ENCODE measurements at places on chromosomes 7 and 10.

- no peak for DNase-seq
Observed at GRCh38 chr7:94043299-94043698, 39.1 kb upstream of the BET1 start.

DNA sequence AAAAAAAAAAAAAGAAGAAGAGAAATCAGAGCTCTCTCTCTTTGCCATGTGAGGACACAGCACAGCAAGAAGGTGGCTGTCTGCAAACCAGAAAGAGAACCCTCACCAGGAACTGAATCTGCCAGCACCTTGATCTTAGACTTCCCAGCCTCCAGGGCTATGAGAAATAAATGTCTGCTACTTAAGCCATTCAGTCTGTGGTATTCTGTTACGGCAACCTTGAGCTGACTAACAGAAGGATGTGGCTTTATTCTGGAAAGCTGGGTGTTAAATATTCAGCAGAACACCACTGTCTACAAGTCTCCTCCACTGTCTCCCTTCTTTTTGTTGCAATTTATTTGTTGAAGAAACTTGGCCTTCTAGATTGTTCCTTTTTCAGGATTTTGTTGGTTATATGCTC, 5.0 kb downstream of the COL26A1 start:
- DNase-seq = no peak

DNA sequence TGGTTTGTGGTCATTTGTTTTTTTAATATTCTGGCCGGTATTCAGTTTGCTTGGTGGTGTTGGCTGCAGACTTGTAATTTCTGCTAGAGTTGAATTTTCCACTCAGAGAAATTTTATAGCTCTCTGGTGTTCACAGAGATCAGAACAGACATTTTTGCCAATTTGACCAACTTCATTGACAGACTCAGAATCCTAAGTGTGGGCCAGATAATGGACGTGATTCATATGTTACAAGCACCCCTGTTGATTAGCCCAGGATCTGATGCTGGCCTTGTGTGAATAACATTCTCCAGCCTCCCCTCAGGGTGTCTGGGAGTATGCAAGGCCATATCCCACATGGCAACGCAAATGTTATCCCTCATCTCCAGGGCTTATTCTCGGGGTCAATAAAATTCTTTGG, 283.8 kb downstream of the C7orf25 start:
- DNase-seq = no peak

DNA sequence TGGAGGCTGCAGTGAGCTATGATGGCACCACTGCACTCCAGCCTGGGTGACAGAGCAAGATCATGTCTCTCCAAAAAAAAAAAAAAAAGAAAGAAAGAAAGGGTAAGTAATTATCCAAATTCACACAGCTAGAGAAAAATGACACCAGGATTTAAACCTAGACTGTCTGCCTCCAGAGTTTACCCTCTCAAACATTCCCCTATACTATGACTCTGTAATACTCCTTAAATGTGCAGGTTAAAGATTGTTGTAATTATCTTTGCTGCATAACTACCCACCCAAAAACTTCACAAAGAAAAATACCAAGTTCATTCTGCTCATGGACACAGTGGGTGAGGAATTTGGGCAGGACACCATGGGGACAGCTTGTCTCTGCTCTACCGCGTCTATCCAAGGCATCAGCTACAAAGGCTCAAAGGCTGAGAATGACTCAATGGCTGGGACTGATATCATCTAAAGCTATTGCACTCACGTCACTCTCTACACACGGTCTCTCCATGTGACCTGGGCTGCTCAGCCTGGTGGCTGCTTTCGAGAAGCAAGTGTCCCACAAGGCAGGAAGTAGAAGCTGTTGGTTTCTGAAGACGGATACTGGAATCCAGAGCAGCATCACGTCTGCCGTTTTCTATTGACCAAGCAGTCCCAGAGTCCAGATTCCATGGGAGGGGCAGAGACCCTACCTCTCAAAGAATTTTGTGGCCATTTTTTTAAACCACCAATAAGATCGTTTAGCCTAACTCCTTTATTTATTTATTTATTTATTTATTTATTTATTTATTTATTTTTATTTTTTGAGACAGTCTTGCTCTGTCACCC, 185.7 kb upstream of the AUTS2 start:
- DNase-seq = peak; percentile 27

GRCh38 chr10:29470355-29470705, 164.4 kb downstream of the SVIL start:
- DNase-seq = no peak

DNA sequence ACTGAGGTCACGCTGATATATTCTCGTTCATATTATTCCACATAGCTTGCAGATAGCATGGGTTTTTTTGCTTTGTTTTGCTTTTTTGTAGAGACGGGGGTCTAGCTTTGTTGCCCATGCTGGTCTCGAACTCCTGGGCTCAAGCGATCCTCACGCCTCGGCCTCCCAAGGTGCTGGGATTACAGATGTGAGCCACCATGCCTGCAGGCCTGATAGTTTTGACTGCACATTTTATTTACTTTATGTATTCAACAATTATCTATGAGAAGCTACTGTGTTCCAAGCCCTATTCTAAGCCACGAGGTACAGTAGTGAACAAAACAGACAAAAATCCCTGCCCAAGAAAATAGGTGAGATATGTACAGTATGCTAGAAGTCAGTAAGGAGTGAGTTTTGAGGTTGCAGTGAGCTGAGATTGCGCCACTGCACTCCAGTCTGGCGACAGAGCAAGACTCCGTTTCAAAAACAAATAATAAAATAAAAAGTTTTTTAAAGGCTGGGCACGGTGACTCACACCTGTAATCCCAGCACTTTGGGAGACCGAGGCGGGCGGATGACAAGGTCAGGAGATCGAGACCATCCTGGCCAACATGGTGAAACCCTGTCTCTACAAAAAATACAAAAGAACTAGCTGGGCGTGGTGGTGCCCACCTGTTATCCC, 1.3 kb upstream of the YWHAG start:
- DNase-seq = no peak

GRCh38 chr7:129785685-129786514, 166.9 kb downstream of the UBE2H start:
- DNase-seq = no peak

DNA sequence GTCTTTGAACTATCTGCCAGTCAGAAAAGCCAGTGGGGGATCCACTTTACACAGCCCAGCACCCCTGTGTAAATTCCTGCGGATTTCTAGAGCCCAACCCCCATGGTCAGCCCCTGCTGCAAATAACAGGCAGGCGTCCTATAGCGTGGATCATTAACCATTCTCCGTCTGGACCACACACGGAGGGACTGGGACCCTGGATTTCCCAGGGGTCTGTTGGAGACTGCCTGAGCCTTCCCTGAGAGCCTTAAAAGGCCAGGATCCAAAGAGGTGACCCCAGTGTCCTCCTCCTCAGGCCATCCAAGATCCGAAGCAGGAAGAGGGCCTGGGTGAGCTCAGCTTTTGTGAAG, 11.2 kb upstream of the GRID1 start:
- no peak for DNase-seq

- no peak for DNase-seq
Observed at GRCh38 chr10:48885376-48885775, 54.3 kb downstream of the LRRC18 start.

DNA sequence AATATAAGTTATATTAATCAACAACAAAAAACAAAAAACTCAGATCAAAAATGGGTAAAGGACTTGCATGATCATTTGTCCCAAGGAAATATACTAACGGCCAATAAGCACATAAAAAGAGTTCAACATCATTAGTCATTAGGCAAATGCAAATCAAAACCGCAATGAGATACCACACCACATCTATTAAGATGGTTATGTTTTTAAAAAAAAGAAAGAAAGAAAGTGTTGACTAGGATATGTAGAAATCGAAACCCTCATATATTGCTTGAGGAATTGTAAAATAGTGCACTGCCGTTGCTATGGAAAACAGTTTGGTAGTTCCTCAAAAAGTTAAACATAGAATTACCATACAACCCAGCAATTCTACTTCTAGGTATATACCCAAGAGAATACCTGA, 39.4 kb upstream of the CTNNA3 start:
- DNase-seq = no peak

DNA sequence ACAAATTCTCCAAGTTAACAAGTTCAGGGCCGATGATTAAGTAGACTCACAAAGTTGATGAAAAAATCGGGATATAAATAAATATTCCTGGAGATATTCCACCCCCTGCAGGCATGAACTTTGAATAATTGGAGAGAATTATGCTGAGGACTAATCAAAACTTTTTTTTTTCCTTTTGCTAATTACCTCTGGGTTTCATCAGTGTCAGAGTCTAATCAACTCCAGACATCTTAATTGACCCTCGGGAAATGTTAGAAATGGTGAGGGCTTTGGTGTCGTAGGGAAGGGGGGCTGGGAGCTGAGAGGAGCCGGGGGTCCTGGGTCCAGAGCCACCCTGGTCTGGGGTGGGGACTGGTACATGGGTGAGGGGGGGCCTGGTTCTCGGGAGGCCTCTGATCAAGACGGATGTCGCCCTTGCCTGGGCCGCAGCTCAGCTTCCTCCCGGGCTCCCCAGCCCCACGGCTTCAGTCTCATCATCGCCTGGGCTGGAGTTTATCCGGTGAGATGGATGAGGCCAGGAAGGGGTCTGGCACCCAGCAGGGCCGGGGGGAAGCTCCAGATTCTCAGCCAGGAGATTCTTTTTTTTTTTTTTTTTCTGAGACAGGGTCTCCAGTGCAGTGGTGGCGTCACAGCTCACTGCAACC, 30.4 kb upstream of the ELFN1 start:
- no peak for DNase-seq

DNA sequence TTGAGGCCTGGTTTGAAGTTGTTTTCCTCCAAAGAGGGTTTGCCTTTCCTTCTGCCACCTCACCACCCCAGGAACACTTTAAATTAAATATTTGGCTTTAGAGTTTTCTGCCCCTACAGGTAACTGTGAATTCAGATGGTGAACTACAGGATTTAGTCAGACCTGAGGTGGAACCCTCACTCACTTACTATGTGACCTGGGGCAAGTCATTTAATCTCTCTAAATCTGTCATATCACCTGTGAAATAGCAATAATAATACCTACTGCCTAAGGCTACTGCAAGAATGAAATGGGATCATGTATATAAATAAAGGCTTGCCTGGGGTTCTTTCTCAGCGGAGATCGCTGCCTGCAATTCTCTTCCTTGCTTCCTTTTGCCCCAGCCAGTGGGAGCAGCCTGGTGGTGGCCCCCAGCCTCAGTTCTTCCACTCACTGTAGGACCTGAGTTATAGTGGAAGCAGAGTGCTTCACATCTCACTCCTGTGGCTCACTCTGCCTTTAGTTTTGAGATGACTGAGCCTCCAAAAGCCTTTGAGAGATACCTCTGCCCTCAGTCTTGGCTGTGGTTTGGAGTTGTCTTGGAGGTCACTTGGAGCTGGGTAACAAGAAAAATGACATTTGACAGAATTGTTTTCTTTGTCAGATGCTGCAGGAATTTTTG, 6.1 kb upstream of the ANKRD2 start:
- DNase-seq = no peak

- no peak for DNase-seq
Observed at GRCh38 chr10:123640016-123640535, 26.1 kb upstream of the GPR26 start.

DNA sequence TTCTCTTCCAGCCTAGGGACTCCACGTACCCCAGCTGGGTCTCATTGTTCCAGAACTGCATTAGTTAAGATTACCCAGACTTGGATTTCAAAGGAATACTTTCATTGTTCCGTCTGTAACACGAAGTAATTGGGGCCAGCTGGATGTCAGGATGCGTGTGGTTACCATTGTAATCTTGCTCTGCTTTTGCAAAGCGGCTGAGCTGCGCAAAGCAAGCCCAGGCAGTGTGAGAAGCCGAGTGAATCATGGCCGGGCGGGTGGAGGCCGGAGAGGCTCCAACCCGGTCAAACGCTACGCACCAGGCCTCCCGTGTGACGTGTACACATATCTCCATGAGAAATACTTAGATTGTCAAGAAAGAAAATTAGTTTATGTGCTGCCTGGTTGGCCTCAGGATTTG, 21.0 kb downstream of the LRRC17 start:
- no peak for DNase-seq

DNA sequence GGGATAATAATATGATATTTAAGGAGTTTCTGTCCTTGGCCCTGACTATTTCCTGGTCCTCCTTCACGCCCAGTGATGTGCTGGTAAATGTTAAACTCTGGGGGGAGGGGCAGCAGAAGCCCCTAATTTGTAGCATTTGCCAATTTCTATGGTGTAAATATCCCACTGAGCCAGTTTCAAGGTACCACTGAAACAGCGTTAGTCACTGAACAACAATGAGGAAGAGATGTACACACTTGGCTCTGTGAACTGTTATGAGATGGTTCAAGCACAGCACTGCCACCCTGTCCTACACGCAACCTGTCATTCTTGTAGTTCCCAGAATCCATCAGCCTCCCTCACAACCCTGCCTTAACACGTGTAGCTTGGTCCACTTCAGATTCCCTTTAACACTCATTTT, 39.8 kb downstream of the MET start:
- no peak for DNase-seq

DNA sequence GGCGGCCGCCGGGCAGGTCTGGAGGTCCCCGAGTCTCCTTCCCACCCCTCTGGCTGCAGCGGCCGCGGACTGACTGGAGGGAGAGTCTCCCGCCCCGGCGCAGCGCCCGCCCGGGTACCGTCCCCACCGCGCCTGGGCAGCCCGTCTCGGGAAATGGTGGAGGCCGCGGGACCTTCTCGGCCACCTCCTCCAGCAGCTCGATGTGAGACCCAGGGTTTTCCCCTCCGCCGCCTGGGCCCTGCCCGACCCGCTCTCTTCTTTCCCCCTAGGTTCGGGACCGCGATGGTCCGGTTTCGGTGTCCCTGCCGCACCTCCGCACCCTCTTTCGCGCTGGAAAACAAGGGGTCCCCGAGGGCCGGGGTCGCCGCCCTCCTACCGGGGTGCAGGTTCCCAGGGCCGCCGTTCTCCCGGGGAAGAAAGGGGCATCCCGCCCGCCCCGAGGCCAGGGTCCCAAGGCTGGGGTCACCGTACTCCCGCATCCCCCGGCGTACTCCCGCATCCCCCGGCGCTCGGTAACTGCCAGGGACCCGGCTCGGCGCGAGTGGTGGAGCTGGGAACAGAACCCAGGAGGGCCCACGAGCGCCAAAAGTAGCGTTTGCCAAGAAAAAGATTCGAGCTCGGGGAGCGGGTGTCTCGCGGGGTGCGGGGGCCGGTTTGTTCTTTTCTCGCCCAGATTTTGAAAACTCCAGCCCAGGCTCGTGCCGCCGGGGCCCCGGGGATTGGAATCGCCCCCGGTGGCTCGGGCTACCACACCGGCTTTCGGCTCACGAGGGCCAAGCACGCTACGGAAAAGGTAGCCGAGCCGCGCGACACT, 3.4 kb downstream of the TNRC18 start:
- DNase-seq = peak; percentile 70

- DNase-seq = no peak
Observed at GRCh38 chr7:26618898-26619297, 245.5 kb downstream of the SKAP2 start.

DNA sequence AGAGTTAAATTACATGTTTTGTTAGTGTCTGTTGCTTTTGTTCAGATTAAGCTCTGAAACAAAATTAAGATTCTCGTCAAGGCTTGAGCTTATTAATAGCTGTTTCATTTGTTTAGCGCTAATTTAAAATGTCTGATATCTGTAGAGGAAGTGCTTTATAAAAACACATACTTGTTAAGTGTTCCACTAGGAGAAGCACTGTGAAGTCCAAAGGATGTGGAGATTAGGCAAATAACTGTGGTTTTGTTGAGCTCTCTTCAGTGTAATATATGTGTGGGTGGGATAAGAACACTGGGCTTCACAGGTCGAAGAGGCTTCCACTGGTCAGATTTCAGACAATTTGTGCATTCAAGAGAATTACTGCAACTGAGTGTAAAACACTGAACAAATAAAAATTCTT, 242.0 kb downstream of the AUTS2 start:
- DNase-seq = no peak

All from right lobe of liver (tissue), 6 donors.